ENCODE measurements at places on chromosomes 3 and 15. TPM values are rescaled to one million over a fixed set of nuclear protein-coding genes. Genes with fewer than 3 reads are reported as not detected.
A peak's percentile ranks its signal among the peaks of the same experiment; 100 is the strongest.

- DNase-seq = no peak
Observed at GRCh38 chr15:41666353-41666920, 6.2 kb downstream of the MGA start.

The GOLGA8H gene
- 0.37 TPM for total RNA-seq

DNA sequence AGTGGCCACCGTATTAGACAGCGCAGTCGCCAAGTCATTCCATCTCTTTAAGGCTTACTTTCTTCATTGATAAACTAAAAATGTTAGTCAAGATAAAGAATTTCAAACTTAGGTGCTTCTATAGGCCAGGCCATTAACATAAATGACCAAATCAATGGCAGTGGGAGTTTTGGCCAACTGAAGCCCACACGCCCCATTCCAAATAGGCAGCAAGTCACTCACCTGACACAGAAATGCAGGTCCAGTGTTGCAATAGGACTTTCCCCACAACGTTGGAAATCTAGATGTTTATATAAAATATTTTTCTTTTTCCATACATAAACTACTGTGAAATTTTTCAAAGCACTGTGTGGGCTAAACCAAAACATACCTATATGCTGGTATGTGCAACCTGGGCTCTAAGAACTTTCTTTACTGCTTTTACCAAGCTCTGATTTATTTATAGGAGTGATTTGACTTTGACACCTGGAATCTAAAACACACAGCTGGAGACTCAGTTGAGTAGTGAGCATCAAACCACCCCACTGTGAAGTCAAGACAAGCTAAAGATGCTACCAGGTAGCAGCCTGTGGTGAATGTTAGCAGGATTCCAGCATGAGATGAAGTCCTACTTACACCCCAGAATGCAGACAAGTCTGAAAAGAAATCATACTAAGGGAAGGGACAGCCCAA is 15.1 kb downstream of the GOLIM4 start:
- DNase-seq = no peak

DNA sequence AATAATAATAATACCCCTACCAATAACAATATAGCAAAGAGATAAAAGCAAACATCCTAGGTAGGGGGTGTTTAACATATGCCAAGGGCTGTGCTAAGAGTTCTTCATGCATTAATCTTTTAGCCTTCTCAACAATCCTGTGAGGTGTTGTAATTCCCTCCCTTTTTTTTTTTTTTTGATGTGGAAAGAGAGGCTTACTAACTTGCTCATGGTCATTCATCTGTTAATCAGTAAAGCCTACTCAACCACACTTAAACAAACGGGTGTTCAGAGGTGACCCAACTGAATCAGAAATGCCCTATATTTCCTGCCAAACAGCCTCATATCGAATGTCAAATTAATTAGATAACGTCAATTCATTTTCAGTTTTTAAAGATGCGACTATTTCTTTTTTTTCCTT is 232.1 kb downstream of the CTNNB1 start:
- no peak for DNase-seq

DNA sequence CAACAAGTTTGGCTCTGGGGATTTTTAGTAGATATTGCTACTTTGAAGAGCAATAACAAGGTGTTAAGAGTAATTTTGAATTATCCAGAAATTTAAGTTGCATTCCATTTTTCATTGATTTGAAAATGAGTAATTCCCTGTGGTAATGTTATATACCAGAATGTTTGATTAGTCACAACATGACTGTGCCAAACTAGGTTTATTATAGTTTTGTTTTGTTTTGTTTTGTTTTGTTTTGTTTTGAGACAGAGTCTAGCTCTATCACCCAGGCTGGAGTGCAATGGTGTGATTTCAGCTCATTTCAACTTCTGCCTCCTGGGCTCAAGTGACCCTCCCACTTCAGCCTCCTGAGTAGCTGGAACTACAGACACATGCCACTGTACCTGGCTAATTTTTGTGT is 40.7 kb downstream of the CNOT10 start:
- no peak for DNase-seq

GRCh38 chr3:105362021-105362665 is 4.6 kb upstream of the ALCAM start:
- DNase-seq = no peak

DNA sequence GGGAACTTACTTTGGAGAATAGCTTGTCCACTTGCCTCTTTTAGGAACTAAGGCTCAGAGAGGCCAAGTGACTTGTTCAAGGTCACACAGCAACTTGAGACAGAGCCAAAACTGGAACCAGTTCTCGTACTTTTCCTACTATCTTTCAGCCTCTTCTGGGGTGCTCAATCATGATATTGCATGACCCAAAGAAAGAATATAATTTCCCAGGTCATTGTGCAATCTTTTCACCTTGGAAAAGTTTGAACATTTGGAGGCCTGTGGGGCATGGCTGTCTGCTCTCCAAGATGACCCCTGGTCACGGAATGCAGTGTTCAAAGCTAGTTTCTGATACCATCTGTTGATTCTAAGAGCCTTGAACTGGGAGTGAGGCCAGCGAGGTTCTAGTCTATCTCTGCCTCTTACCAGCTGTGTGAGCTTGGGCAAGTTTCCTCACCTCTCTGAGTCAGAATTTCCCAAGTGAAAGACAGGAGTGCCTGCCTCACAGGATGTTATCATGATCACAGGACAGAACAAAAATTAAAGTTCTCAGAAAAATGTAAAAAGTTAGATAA is 89.7 kb downstream of the BDH1 start:
- no peak for DNase-seq

- DNase-seq = no peak
Observed at GRCh38 chr3:17505856-17506255, 236.6 kb downstream of the TBC1D5 start.

- DNase-seq = no peak
Observed at GRCh38 chr3:42557854-42558253, 23.9 kb downstream of the SEC22C start.

The PAK6 gene
- 0.56 TPM for total RNA-seq

DNA sequence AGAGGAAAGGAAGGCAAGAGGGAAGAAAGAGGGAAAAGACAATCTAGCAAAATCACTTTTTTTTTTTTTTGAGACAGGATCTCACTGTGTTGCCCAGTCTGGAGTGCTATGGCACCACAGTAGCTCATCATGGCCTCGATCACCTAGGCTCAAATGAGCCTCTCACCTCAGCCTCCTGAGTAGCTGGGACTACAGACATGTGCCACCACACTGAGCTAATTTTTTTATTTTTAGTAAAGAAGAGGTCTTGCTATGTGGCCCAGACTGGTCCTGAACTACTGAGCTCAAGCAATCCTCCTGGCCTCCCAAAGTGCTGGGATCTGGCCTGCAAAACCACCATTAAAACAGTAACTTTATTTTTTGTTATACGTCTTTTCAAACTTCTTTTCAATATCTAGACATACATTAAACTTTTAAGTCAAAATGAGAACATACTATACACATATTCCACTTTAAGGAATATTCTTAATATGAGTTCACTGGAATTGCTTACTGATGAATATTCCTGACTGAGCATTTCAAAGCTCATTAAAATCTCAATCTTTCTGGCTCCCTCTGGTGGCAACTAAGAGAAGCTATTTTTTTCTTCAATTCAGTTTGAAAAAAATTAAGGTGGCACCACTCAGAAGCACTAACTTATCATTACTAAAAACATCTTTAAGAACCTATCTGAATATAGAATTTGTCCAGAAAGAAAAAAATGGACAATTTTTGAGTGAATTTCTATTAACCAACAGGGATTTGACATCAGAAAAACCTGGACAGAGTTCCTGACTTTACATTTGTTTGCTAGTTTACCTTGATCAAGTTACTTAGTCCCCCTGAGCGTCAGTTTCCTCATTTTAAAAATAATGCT is 40.9 kb downstream of the UACA start:
- no peak for DNase-seq

DNA sequence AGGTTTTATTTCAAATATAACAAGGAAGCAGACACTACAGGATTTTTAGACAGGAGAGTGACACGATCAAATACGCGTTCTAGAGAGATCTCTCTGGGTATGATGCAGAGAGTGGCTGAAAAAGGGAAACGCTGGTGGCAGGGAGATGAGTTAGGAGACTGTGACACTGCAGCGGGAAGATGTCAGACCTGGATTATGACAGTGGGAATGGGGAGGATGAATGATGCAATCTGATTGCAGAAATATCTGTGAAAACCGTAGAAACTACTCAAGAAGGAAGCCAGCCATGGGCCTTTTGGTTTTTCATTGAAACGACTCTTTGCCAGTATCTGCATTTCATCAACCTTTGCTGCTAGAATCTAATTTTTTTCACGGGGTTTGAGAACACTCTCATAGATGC is 157.9 kb downstream of the FAM43A start:
- DNase-seq = no peak

DNA sequence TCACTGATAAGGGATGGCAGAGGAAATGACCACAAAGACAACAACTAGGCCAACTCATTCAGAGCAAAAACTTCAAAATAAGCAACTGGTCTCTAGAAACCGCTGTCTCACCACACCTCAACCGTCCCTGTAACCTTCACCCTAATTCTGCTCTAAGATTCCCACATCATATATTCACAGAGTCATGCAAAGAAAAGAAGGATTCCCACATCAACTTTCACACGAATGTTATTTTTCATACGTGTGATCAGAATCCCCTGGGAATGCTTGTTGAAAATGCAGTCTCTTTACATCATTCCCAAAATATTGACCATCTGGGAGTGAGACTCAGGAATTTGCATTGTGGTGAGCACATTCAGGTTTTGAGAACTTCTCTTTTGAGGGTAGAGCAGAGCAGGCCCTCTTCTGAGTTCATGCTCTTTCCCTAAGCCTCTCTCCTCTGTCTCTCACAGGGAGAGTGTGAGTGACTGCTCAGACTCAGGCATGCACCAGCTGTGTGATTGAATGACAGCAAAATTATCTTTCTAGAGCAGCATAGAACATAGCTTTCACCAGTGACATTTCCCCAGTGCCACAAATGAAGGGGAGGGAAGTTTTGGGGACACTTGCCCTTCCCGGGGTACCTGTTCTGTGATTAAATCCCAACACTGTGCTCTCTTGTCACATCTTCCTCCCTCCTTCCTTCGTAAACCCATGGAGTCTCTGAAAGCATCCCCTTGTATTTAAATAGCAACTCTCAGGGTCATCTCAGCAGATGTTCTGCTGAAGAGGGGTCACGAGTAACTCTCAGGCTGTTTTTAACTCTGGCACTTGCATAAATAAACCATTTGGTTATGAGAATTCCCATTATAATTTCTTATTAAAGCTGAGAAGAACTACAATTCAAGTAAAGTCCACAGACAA is 170.9 kb downstream of the PLCL2 start:
- DNase-seq = no peak

DNA sequence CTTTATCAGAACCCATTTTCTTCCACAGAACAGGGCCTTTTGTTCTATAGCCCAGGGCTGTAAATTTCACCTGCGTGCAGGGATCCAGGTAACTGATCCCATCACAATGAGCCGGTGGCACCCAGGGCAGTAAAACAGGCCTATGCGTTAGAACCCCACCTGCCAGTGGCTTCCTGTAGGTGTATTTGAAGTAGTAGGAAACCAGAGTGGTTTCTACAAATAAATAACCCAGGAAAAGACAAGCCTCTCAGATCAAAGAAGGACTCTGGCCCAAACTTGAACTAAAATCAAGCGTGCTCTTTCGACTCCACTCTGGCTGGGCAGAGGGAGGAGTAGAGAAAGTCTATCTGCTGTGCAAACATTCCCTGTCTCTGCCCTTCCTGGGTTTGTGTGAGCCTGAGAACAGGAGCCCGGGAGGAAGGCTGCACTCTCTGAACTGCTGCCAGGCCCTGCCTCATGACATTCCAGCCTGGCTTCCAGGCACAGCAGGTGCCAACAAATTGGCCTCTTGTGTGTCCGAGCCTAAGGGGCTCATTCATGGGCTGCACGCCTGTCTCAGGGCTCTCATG is 77.7 kb downstream of the CEMIP start:
- no peak for DNase-seq

The RARRES1 gene
- total RNA-seq = 9.3 TPM

GRCh38 chr15:100780208-100780800 is 99.3 kb upstream of the ALDH1A3 start:
- DNase-seq = no peak

DNA sequence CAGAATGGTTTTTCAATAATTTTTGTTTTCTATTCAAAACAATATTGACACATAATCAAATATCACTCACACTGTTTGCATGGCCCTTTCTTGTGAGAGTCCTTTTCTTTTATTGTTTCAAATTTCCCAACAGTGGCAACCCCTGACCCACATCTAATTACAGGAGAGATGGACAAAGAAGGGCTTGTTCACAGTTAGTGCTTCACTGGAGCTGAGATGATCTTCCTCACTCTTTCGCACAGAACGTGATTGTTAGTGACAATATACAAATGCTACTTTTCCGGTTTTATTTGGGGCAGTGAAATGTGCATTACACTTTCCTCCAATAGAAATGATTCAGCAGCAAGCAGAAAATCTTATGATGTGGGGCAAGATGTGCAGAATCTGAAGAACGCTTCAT is 38.6 kb upstream of the TTC14 start:
- DNase-seq = no peak

GRCh38 chr3:120450600-120451271 is at the start of gene FSTL1:
TSS of gene FSTL1 (minus strand) at chr3:120450992. CDS start at chr3:120450746, 246 bp downstream.
- DNase-seq = peak; percentile 70

DNA sequence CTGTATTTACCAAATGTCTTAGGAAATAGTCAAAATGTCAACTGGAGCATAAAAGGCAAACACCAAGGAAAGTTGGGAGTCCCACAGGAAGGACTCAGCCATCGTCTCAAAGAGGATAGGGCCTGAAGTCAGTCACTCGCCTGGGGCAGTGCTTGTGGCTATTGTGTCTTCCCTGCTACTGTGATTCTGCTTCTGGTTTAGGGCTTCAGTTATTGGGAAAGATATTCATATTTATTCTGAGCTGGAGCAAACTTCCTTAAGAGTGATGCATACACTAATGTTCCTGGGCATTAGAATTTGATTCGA is 118.1 kb downstream of the EDEM1 start:
- no peak for DNase-seq

The LDHAL6B gene
- total RNA-seq = not detected

DNA sequence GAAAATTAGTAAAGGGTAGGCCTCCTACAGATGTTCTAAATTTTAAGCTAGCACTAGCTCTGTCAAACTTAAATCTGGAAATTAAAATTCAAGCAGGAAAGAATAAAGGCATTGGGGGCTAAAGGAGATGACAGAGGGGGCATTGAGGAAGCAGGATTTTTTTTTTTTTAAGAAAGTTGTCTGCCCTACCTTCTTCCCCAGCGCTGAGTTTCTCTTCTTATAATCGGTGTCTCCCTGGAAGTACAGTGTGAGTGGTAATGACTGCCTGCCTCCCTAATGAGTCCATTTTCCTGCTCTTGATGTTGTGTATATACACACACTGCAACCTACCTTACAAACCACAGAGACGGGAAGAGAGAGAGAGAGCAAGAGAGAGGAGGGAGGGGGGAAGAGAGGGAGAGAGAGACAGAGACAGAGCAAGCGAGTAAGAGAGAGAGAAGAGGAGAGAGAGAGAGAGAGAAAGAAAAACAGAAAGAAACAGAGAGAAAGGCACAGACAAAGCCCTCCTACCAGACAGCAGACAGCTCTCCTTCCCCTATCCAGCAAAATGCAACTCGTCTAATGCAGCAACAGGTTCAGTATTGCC is 47.0 kb downstream of the ZBTB20 start:
- DNase-seq = no peak

GRCh38 chr3:4977001-4977852 is 2.0 kb upstream of the BHLHE40 start:
- peak; percentile 92 for DNase-seq

- DNase-seq = no peak
Observed at GRCh38 chr3:95923496-95924210, 890.7 kb upstream of the EPHA6 start.

Data from psoas muscle (tissue), 8 donors.